ENCODE measurements at places on chromosomes 16 and 17.

GRCh38 chr16:11679941-11680911, 12.0 kb downstream of the SNN start:
- DNase-seq, result no peak

- no peak for DNase-seq
Measured at GRCh38 chr16:81469710-81470535, 25.3 kb downstream of the CMIP start.

GRCh38 chr17:82097184-82097918, 685 bp downstream of the FASN start:
- no peak for DNase-seq

DNA sequence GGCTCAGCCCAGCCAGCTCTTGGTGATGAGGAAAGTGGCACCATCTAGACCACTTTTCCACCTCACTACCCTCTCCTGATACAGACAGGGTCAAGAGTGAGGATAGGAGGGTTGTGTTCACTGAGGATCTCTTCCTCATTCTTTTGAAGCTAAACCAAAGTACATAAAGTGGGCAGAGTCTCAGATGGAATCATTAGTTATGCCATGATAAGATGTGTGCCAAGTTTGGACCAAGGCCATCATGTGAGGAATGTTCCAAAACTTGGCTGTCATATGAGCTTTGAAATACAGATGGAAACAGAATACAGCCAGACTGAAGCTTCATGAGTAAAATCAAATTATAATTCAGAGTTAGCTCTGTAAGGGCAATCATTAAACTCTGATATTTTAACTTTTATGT, 37.2 kb downstream of the ACSM1 start:
- no peak for DNase-seq

DNA sequence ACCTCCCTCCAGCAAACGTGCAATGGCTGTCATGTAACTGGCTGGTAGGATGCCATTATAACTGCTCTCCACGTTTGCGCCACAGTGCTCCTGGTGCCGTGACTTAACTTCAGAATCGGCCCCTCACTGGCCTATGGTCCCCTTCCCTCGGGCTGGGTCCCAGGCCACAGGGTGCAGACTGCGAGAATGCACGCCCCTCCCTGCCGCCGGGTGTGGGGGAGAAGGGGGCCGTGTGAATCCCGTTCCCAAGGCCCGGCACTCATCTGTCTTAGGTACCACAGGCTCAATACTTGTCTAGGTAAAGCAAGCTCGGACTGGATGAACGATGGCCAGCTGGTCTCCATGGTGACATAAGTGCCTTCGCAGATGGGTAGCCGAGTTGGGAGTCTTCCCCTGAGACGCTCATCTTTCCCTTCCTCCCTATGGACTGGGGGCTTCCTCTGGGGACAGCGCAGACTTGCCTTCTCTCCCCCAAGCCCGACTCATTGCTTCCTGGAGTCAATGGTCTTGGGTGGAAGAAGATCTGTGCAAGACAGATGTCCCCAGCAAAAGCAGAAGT, 37.8 kb downstream of the TIMM22 start:
- DNase-seq, result no peak

DNA sequence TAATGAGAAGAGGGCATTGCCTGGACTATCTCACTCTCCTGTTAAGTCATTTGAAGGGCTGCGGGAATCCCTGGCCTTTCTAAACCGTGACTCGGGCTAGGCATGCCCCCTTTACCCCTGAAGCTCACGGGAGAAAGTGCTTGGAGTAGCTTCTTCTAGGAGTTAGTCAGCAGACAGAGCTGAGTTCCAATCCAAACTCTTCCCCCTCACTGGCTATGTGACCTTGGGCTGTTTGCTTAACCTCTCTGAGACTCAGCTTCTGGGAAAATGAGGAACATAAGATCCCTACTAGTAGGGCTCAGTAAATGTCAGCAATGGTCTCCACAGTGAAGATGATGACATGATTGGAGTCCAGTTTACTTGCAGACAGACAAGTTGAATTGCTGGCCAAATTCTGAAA, 5.7 kb upstream of the B9D1 start:
- no peak for DNase-seq

- DNase-seq, result no peak
Measured at GRCh38 chr16:30434852-30435251, 5.0 kb upstream of the DCTPP1 start.

DNA sequence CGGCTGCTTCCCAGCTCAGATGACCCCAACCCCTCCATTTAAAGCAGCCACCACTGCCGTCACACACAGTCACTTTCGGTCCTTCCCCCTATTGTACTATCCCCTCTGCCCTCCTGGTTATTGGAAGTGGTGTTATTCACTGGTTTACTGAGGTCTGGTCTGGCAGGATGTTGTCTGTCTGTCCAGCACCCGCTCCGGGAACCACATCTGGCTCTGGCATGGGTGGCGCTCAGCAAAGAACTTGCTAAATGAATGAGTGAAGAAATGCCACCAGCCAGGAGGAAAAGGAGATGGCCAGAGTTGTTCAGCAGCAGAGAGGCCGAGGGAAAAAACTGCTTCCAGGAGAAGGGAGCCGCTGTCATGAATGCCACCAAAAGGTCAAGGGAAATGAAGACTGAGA, 161.6 kb downstream of the GSG1L start:
- no peak for DNase-seq

DNA sequence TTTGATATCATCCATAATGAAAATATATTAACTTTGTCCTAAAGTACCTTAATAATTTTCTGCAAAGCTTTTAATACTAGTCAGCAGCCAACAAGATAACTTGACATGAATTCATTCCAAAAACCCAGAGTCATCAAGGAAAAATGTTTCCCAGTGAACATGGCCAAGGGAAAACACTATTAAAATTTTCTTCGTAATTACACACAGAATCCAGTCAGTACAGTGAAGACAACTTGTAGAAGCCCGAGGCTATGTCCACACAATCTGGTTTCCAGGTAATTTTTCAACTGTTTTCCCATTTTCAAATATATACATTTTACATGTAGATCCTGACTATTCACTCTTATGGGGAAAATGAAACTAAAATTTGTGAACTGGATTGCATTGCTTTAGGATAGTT, 600.9 kb downstream of the CDH8 start:
- DNase-seq, result no peak

DNA sequence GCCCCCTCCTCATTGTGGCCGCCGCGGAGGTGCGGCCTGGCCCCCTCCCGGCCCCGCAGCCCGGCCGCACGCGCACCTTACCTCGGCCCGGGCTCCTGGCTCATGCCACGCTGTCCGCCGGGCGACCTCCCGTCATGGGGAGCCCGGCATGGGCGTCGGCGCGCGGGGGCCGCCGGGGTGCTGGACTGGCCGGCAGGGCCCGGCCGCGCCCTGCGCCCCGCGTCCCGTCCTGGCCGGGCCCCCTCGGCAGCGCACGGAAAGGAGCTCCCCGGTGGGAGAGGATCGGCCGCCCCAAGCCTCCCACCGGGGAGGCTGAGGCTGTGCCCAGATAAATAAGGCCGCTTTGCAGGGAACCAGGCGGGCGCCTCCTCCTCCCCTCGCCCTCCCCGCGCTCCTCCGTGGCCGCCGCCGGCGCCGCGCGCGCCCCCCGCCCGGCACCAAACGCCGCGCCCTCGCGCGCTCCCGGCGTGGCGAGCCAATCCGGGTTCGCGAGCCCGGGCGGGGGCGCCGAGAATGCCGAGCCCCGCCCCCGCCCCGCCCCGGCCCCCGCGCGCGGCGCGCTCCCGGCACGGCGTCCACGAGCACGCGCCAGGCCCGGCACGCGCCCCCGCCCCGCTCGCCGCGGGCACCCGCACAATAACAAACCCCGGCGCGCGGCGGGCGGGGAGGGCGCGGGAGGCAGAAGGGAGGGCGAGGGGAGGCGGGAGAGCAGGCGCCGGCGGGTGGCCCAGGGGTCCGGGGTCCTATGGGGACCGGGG, at the start of gene FBXL16:
FBXL16 (minus strand) TSS at position 371 of the 758 bp plus-strand sequence. CDS start 8,396 bp downstream, outside the sequence.
- DNase-seq, result no peak

DNA sequence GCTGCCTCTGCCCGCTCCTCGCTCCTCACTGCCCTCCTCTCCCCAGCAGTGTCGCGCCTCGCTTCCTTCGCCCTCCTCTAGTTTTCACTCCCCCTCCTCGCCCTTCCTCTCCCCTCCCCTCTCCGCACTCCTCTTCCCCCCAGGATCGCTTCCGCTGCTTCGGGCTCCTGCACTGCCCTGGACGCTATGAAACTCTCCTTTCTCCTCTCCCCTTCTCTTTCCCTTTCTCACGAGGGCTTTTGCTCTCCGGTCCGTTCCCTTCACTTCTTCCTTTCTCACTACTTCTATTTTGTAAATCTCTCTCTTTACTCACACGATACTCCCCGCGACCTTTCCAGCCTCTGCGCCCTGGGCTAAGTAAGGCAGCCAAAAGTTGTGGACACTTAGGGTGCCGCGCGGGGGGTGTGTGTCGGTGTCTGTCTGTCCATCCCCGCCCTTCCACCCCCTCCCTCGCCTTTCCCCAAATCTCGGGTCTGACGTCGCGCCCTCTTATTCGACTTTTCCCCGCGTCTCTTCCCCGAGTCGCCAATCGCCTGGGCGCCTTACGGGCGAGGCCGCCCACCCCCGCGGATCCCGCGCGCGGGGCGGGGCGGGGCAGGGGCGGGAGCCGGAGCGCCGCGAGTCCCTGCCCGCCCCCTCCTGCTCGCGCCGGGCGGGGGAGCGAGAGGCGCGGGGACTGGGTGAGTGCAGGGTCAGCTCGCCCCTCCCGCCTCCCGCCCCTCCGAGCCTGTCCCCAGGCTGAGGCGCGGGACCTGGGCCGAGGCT, at the start of gene IRX3:
IRX3 (minus strand) TSS at position 422 of the 765 bp plus-strand sequence. CDS start 737 bp downstream, outside the sequence.
- DNase-seq, result no peak

DNA sequence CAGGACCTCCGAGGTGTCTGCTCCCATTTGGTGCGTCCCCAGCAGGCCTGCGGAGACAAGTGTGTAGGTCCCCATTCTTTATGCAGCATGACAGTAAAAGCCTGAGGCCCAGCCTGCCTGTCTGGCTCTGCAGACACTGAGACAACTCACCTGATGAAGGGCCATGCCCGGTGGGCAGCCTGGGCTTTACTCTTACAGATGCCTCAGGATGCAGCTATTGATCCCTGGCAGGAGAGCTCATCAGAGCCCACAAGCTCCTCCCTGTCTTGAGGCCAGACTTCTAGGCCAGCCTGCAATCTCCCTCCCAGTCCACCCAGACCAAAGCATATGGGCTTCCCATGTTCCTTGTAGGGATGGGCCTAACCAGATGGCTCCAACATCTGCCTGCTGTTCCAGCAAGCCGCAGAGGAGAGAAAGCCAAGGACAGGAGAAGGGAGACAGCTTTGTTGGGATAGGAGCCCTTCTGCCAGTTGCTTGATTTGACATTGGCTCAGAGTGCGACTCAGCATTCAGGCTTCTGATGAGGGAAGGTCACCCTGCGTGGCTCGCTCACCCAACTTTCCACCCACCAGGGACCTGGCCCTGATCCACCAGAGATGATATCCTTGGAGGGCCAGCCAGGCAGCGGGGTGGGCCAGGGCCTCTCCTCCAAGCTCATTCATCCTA, 87.5 kb downstream of the SOCS1 start:
- no peak for DNase-seq

DNA sequence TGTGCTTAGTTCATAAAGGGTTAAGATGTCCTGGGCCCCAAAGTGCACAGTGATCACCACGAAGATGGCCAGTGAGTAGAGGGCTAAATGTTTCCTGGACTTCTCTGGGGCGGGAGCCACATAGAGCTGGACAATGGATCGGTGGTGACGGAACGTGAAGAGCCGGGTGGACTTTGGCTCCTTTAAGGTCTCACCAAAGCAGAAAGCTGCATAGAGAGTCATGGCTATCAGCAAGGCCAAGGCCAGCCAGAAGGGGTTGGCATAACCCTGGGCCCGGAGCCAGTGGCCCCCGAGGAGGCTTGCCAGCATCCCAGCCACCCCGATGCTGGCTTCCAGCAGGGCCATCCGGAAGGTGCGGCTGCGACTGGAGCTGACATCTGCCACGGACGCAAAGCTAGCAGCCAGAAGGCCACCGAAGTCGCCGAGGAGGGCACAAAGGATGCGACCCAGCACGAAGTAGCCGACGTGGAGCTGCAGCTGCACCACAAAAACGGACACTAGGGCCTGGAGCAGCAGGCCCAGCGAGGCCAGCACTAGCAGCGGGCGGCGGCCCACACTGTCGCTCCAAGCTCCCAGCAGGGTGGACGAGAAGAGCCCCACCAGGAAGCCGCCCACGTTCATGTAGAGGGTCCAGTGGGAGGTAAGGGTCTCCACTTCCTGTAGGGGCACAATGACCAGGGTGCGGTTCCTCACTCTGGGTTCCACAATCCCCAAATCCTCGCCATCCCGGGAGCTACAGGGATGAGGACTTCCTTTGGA, 1.0 kb downstream of the SLC46A1 start:
- DNase-seq, result no peak

GRCh38 chr16:56841659-56842058, 23.3 kb upstream of the SLC12A3 start:
- no peak for DNase-seq

DNA sequence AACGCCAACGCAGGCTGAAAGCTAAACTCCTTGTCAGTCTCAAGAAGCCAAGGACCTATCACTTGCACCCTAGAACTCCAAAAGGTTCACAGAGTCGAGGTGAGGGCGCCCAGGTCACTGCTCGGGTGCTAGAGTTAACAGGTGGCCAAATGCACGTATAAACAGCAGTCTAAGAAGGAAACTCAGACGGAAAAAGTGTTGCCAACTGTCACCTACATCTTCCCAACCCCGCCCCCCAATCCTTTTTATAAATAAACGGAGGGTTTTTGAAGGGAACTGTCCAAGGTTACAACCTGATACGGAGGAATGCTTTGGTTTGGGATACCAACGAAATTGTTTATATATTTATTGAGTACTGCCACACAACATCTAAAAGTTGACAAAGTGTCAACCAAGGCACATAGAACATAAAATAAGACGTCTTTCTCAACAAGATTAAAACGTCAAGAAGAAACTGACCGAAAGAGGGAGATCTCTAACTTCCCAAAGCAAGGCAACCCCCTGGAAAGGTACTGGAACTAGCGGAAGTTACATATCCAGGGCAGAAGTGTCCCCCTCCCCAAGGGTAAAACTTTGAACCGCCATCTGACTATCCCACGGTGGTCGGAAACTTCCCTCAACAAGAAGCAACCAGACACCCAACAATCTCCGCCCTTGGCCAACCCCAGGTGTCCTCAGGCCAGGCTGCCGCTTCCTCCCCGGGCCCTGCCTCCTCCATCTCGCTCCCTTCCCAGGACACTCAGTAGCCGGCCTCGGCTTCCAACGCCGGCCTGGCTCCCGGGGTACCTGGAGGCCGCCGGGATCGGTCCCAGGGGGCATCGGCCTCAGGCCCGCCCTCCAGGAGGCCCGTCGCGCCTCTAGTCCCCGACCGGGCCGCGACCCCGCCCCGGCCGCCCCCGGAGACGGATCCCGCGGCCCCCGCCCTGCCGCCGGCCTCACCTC, 982 bp downstream of the SPAG9 start:
- peak; percentile 2 for DNase-seq

Measured in activated CD4-positive, CD25-positive, alpha-beta regulatory T cell treated with anti-CD3 and anti-CD28 coated beads, Interleukin-2, amount 50 U/mL, for 16 hours (primary cell).